ENCODE measurements at places on chromosomes 4 and X.
A peak's percentile ranks its signal among the peaks of the same experiment; 100 is the strongest.

- no peak for DNase-seq
Measured at GRCh38 chr4:138235419-138235952, 6.7 kb downstream of the SLC7A11 start.

DNA sequence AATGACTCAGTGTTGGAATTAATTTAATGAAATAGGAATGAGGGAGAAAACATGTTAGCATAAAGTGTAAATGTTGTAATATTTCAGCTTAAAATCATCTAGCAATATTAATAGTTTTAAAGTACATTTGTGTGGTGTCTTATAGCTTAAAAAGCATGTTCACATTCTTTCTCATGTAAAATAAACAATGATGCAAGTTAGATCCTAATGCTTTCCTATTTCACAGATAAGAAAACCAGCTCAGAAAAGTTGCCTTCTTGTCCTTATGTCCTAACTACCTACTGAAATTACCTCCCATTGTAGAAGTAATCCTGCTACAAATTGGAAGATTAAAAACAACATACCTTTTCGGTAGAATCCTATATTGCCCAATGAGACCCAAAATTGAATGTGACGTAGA is 40.9 kb upstream of the PRDM8 start:
- no peak for DNase-seq

GRCh38 chrX:31266203-31267076 is 194.6 kb upstream of the FTHL17 start:
- peak; percentile 6 for DNase-seq

- DNase-seq, result no peak
Measured at GRCh38 chr4:78581618-78582017, 30.0 kb downstream of the ANXA3 start.

DNA sequence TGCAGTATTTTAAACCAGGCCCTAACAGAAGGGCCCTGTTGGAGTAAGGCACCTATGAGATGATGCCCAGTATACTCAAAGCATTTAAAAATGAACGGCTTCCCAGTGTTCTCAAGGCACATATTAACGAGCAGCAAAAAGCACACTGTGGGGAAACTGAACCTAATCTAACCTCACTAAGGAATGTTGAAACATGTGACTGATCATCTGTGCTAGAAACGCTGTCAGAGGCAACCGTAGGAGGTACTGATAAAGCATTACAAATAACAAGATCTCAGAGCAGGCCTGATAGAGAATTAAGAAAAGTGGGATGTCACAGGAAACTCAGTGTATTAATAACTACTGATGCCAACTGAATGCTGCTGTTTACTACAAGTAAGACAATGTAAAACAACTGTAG is 24.0 kb downstream of the ASB9 start:
- no peak for DNase-seq

GRCh38 chr4:164383358-164384220 is 370.3 kb upstream of the SMIM31 start:
- no peak for DNase-seq

DNA sequence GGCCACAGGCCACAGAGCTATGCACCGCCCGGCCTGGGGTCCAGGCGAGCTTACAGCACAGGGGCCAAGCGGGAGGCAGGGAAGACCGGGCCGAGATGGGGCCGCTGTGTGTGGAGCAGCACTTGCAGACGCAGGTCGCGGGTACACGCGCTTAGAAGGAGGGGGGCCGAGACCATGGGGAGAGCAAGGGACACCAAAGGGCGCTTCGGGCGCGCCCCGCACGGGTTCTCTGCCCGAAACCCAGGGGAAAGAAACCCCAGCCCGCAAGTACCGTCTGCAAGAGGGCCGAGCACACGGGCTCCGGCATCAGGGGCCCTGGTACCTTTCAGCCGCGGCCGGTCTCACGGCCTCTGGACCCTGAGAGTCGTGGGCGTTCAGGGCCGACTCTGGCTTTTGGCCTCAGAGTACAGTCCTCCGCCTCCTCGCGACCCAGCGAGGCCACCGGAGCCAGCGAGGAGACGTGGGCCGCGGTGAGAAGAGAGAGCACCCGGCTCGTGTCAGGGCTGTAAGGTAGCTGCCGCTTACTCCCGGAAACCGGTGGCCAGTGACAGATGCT is 342 bp downstream of the EOLA2 start:
- DNase-seq, result no peak

GRCh38 chrX:129040124-129040523 is 483.2 kb downstream of the SMARCA1 start:
- DNase-seq, result no peak

DNA sequence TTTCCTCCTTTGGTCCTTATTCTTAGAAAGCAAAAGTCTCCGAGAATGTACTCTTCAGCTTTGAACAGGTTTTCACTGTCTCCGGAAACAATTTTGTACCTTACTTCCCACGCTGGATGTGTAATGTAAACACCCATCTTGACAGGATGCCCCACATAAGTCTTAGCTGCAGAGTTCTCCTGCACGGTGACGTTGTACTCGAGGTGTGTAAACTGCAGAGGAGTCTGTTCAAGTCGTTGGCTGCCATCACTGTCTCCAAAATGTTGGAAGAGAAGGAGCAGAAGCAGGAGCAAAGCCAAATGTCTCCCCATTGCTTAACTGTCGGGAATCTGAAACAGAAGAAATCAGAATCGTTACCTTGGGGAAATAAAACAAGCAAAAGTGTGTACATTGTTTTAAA is 14.1 kb downstream of the FAT1 start:
- no peak for DNase-seq

GRCh38 chr4:1198098-1198844 is 25.9 kb upstream of the SPON2 start:
- no peak for DNase-seq

- no peak for DNase-seq
Measured at GRCh38 chr4:177671387-177671786, 229.2 kb upstream of the AGA start.

DNA sequence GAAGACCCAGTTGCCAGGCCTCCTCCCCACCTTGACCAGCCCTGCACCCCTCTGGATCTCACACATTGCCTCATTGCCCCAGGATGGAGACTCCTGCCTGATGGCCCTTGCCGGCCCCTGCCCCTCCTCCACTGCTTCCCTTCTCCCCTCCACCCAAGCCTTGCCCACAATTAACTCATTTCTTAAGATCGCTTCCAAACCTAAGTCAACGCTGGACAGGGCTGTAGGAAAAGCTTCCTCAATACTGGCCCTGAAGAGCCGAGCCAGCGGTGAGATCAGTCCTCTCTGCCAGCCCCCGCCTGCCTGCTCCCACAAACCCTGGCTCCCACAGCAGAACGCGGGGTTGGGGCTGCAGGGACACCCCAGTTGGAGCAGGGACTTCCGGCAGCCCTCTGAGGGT is 7.5 kb upstream of the HAUS7 start:
- DNase-seq, result no peak

- DNase-seq, result no peak
Measured at GRCh38 chrX:133852837-133853356, 132.5 kb downstream of the GPC3 start.

- DNase-seq, result no peak
Measured at GRCh38 chrX:30468471-30468870, 109.1 kb downstream of the TASL start.

DNA sequence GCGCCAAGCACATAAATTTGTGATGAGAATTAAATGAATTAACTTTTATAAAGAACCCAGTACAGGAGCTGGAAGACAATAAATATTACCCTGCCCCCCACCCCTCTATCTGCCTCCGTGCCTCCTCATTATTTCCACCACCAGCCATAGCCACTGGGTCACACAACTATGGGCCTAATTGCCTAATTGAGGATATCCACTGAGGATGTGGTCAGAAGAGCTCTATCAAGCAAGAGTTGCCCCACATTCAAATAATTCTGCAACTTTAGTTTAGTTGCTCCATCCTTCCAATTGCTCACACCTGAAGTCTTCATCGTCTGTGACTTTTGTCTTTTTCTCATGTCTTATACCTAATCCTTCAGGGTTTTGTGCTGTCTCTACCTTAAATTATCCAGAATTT is 9.5 kb upstream of the CXCL8 start:
- no peak for DNase-seq

DNA sequence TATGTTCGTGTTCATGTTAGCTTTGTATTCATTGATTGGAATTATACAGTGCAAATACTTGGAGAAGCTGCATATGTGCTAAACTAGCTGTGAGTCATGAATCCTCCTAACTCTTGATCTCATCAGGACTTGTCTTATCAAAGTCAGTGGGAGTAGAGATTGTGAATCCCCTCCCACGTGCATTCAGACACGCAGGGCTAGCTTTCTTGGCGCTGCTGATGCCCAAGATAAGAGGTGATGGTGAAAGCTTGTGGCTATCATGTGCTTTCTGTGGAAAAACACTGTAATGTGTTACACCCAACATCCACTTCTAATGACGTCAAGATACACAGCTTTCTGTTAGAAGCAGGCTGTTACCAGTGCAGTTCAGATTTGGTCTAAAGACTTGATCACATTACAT is 348.7 kb upstream of the HAND2 start:
- DNase-seq, result no peak

DNA sequence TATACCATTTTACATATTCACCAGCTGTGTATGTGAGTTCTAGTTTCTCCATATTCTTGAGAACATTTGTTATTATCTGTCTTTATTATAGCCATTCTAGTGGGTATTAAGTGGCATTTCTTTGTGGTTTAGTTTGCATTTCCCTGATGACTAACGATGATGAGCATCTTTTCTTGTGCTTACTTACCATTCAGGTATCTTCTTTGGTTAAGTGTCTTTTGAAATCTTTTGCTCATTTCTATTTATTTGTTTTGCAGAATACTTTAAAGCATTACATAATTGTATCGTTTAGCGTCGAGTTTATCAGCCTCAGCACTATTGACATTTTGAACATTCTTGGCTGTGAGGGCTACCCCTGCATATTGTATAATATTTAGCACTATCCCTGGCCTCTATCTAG is 85.4 kb downstream of the FRMPD4 start:
- no peak for DNase-seq

DNA sequence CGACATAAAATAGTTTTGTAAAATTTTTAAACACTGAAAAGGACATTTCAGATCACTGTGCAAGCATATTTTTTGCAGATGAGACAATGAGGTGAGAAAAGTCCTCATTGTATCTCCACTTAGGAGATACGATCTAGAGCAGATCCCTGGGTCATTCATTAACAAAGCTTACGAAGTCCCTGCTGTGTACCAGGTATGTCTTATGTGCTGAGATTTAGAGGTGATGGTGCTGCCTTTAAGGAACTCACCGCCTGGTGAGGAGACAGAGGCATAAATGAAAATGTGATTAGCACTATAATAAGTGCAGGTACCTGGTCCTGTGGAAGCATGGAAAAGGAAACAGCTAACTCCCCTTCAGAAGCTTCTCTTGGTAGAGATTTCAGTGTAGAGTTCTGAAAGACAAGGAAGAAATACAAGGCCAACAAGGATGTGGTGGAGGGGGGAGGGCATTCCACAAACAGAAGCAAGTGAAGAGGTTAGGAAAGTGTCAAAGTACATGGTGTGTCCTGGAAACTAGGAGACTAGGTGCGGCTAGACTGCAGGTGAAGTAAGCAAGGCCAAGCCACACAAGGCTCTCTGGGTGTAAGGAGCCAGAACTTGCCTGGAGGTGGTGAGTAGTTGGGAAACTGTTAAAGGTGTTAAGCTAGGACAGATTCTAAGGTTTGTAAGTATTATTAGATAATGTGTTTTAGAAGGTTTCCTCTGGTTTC is 1.5 kb upstream of the NDNF start:
- no peak for DNase-seq

DNA sequence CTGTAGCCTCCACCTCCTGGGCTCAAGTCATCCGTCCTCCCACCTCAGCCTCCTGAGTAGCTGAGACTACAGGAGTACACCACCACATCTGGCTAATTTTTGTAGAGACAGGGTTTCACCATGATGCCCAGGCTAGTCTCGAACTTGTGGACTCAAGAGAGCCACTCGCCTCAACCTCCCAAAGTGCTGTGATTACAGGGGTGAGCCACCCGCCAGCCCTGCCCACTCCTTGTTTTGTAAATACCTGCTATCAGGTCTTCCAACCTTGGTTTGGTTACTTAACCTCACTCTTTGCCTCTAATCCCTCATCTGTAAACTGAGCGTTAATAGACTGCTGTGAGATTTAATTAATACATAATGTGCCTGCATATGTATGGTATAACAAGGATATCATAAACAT is 803 bp downstream of the CNGA1 start:
- DNase-seq, result no peak

GRCh38 chrX:104712515-104712914 is 146.5 kb downstream of the IL1RAPL2 start:
- DNase-seq, result no peak

DNA sequence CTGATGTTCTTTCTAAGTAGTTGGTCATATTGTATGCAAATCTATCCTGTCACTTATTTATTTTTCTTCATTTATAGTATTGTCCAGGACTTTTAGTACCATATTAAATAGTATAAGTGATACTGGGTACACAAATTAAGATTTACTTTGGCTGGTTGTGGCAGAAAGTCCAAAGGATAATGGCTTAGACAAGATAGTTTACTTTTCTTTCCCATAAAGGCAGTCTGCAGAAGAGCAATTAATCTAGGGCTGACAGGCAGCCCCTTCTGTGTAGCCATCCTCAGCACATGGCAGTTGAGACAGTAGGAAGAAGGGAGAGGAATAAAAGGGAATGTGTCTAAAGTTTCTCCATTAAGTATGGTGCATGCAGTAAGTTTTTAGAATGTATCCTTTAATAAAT is 6.4 kb downstream of the RBM10 start:
- DNase-seq, result no peak

DNA sequence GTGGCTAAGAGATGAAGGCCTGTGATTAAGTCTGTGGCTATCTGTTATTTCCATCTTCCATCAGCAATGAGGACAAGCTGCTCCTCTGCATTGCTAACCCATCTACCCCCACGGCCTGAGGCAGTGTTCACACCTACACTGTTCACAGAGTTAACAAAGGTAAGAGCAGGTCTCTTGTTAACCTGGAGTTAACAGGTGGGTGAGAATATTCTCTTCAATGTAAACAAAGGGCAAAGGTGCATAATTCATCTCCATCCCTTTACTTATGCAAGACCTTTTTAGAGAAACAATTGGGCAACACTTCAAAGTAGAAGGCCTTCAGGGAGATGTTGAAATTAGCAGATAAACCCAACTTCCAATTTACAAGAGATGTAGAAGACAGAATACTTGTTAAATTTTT is 2.8 kb downstream of the SLC35A2 start:
- DNase-seq, result no peak

DNA sequence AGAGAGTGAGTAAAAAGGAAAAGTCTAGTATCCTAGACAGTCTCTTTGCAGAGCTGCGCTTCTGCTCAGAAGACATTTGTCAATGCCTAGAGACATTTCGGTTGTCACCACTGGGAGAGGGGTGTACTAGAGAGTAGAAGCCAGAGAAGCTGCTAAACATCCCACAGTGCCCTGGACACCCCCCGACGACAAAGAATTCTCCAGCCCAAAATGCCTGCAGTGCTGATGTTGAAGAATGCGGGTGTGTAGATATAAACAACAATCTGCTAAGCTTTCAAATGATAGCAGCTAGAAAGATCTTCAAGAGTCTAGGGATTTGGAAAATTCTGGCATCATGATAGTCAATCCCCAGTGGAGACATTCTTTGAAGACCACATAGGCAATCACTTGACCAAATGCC is 90.1 kb downstream of the PALLD start:
- no peak for DNase-seq

- no peak for DNase-seq
Measured at GRCh38 chr4:36192922-36193321, 51.4 kb downstream of the ARAP2 start.

- DNase-seq, result no peak
Measured at GRCh38 chr4:20075248-20075871, 176.3 kb upstream of the SLIT2 start.

All from right renal pelvis (tissue), 4 donors.